ENCODE measurements at places on chromosomes 7 and 10.

GRCh38 chr10:35639021-35639727 is 2.9 kb downstream of the FZD8 start:
- DNase-seq, result no peak

- DNase-seq, result peak; percentile 50
Measured at GRCh38 chr7:30977896-30978564, 14.3 kb downstream of the GHRHR start.

GRCh38 chr7:484356-485101 is 35.1 kb downstream of the PDGFA start:
- no peak for DNase-seq

DNA sequence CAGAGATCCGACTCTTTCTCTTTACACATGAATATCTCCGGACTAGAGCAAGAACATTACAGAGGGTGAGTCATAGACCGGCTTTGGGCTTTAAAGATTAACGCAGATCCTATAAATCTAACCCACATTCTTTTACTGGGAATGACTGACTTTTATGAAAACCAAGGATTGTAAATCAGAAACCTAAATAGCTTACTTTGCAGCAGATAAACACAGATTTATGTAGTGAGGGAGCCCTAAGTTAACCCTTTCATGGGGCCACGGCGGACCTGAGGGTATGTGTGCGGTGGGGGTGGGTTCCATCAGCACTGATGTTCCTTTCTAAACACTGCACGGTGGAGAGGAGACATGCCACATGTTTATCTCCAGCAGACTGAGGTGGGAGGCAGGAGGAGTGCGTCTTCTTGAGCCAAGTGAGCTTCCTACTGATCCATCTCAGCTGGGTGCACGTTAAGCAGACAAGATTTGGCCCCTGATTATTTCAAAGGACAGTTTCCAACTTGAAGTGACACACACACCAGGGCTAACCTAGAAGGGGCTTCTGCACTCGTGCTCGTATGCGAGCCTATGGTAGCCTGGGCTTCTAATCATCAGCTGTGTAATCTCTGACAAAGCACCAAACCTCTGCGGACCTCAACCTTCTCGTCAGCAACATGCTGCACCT is 127.6 kb downstream of the WDR11 start:
- DNase-seq, result no peak

DNA sequence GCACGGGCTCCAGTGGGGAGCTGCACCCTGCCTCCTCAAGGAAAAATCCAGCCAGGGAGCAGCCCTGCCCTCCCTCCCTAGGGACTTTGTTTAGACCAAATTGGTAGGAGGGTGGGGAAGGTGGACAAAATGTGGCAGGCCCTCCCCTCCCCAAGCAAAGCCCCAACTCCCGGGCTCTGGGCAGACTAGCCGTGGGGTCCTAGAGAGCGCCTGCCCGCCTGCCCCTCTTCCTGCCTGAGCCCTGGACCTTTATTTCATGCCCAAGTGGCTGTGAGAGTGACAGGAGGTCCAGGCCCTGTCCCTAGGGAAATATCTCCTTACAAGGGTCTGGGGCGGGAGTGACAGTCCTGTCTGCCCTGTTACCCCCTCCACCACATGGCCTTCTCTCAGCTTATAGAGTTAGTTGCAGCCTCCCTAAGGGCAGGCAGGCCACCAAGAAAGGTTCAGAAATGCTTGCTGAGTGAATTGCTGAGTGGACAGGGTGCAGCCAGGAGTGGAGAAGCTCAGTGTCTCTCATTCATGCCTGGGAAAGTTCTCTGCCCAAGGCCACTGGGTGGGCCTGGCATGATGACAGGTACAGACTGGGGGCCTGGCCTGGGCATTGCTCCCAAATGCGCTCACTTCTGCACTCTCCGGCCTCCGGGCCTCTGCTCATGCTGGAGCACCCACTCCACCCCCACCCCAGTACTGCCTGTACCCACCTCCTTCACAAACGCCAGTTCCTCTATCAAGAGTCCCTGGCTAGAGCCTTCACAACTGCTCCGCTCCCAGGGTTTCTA is 25.2 kb downstream of the DNAJB12 start:
- DNase-seq, result no peak

DNA sequence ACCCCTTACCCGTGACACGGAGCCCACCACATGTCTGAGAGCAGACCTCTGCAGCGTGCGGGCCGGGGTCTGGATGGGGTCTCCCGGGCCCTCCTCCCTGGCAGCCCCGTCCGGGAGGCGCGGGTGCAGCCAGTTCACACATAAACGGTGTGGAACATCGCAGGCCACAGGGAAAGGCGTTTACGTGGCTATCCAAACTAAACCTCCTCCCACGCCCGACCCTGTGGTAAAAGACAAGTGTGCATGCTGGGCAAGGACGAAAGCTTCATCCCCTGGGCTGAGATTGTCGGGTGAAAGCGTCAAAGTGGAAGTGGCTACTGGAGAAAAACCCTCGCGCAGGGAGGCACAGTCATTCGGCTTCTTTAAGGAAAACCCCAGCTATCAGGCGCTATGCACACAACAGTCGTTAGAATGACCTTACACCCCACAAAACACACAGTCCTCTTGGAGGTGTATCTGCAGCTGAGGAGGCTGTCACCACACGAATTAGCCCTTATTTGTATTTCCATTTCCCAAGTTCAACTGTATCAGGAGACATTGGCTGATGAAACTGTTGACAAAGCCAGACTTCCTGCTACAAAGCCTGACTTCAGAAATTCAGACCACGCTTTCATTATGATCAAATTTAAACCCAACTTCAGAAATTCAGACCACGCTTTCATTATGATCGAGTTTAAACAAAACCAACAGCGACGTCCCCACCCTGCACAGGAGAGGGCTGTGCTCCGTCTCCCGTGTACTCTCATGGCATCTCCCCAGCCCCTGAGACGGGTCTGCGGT is 15.3 kb downstream of the GPER1 start:
- DNase-seq, result no peak

- no peak for DNase-seq
Measured at GRCh38 chr7:42572561-42572960, 335.6 kb upstream of the GLI3 start.

DNA sequence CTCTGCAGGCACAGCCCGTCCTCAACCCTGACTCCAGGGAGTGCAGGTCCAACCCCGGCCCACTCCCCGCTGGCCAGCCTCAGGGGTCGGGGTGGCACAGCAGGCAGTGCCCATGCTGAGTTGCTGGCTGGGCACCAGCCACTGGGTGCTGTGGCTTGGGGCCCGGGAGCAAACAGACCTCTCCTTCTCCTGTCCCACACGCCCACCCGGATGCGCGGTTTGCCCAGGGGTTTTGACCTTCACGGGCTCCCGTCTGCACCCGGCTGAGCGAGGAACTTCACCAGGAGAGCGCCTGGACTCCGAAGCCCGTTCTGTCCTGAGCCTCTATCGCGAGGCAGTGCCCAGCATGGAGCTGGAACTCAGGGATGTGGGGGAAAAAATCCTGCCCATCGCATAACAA is 2.6 kb upstream of the GRIFIN start:
- no peak for DNase-seq

- DNase-seq, result no peak
Measured at GRCh38 chr7:47314728-47315607, 266.9 kb downstream of the TNS3 start.

DNA sequence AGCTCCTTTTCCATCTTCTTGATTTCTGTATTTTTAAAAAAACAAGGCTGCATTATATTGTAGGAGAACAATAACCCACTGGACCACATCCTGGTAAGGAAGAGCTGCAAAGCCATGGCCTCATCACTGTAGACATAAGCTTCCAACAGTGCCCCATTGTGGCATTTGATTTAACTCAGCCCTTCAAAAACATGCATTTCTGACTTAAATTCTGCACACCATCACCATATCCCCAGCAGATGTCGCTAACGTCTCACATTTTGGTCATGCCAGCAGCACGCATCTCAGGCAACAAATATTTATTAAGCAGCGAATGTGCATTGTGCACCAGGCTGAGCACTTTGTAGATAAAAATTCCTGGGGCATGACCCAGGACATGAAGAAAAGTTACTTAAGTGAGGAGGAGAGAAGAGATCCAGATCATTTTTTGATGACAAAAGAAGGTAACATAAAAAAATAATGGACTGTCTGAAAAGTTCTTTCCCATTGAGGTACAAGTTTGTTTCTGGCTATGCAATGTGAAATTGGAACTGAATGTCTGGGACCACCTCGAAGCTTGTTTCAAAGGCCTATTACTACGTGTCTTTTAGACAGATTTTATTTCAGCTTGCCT is 164.6 kb upstream of the CDCA7L start:
- DNase-seq, result peak; percentile 77

GRCh38 chr7:30976381-30976780 is 12.6 kb downstream of the GHRHR start:
- no peak for DNase-seq

DNA sequence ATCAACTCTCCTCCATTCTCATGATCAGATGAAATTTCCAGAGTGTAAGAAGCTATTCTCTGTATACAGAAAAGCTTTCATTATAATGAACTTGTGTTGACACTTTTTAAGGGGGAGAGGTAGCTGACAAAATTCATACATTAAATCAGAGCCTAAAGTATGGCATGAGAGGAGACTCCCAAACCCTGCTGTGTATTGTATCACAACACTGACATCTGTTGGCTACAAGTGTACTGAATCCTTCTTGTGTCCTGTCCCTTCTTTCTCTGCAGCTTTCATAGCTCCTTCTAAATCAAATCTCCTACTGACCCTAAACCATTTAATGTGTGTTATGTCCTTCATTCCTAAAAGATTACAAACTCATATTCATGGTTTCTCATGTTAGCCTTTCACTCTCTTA is 70.9 kb downstream of the GCC1 start:
- peak; percentile 31 for DNase-seq

DNA sequence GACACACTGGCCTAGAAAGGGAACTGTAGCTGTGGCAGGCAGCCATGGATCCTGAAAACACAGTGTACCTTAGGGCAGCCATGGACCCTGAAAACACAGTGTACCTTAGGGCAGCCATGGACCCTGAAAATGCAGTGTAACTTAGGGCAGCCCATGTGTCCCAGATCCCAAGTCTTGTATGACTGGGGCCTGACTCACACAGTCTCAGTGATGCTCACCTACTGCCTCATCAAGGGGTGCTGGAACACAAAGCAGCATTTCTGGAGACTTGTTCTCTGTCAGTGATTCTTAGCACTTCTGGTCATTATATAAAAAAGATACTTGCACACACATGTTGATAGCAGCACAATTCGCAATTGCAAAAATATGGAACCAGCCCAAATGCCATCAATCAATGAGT is 70.2 kb upstream of the LAMB4 start:
- DNase-seq, result no peak

DNA sequence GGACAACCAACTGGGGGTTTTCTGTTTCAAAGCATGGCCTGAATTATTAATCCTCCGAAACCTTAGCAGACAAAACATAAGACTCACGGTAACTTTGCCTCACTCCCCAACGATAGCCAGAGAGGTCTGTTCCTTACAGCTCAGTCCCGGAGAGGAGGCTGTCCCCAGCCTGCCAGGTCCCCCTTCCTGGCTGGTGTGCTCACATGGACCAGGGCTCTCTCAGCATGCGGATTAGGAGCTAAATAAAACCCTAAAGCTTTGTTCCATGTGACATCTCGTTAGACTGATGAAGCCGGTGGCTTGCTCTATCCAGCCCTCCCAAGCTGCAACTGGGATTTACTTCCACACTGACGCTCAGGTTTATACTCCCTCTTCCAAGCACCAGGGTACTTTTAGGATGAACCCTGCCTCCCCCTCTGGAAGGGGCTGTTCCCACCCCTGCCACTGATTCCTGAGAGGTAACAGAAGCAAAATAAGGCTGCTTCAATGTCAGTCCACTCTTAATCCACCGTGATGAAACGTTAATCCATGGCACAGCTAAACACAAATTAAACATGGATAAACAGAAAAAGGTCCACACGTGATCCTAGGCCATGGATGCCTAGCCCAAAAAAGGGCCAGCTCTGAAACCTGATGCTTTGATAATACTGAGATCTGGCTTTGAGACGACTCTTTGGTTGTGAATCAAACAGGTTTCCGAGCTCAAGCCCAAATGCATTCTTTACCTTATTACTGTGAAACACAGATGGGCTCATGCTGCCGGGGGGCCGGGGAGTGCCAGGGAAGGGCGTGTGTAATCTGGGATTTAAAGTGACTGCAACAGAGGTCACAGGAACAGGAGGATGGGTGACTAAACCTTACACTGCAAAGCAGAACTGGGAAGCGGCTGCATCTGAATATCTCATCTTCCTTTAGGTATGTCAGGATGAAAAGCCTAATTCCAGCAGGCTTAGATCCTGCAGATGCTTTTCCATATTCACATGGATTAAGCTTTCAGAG is 86.2 kb downstream of the ZRANB1 start:
- no peak for DNase-seq

DNA sequence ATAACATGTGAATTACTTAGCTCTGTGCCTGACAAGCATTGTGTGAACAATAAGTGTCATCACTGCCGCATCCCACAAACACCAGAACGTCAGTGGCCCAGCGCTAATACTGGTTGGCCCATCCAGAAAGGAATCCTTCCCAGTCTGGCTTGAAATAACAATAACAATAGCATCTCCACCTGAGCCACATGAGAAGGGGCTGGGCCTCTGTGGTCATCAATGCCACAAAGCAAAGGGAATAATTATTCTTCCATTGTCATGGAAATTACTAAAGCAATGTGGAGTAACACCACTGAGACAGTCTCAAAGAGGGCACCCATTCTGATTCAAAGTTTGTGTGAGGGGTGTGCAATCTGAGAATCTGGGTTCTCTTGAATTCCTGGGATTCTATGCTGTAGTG is 105.7 kb upstream of the INHBA start:
- DNase-seq, result no peak
